Stimulated activated memory B cell treated with anti-CD40 and anti-IgM and Interleukin-4, amounts not matched to agents 10 μg/mL and 1 μg/mL and 100 μg/mL, for 72 hours (primary cell): ENCODE measurements at places on chromosomes 7 and 10.

GRCh38 chr7:105896407-105896911, 20.1 kb upstream of the ATXN7L1 start:
- no peak for ATAC-seq

DNA sequence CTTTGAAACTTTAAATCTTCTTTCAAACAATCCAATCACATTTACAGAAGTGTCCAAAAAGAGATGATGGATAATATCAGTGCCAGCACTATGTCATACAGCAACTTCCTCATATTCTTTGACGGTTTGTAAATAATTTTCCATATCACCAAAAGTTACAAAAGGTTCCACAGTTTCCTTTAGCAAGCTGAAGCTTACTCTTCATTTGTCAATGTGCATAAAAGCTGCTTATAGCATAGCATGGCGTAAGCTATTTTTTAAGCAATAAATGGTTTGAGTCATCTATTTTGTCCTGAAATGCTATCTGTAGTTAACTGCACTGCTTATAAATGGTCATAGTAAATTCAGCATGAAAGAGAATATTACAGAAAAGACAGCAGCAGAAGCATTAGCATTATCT, 95.1 kb downstream of the ETV1 start:
- ATAC-seq, result no peak

- no peak for ATAC-seq
Observed at GRCh38 chr7:39417642-39418041, 148.6 kb upstream of the YAE1 start.

- ATAC-seq, result no peak
Observed at GRCh38 chr7:95972523-95972922, 200.2 kb downstream of the DYNC1I1 start.

- no peak for ATAC-seq
Observed at GRCh38 chr10:130363051-130363450, 226.9 kb downstream of the GLRX3 start.
